ENCODE measurements at places on chromosomes 16 and 17. TPM values are rescaled to one million over a fixed set of nuclear protein-coding genes. Genes with fewer than 3 reads are reported as not detected.

Gene ARL5C
- total RNA-seq, result not detected

Gene ZG16
- total RNA-seq, result not detected

- no peak for DNase-seq
Observed at GRCh38 chr16:12906271-12906670, 4.9 kb downstream of the SHISA9 start.

DNA sequence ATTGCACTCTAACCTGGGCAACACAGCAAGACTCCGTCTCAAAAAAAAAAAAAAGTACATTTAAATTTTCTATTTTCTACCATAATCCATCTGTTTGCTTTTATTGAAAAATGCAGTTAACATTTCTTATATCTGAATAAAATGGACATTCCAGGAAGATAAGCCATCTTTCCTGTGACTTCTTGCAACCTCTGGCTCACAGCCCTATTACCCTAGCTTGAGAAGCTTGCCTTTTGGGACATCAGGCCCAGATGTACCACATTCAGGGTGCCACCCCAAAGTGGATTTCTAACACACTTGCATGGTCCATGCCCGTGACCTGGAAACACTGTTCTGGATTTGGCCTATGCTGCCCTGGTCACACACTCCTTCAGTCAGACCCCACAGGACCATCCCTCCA is 30.1 kb upstream of the DDX52 start:
- no peak for DNase-seq

- DNase-seq, result no peak
Observed at GRCh38 chr17:20074001-20074400, 64.8 kb downstream of the SPECC1 start.

GRCh38 chr17:76268015-76268749 is 3.0 kb downstream of the UBALD2 start:
- DNase-seq, result no peak

- no peak for DNase-seq
Observed at GRCh38 chr16:19093631-19094541, 19.9 kb upstream of the ITPRIPL2 start.

Gene KCNJ12
- total RNA-seq, result 5.9 TPM

DNA sequence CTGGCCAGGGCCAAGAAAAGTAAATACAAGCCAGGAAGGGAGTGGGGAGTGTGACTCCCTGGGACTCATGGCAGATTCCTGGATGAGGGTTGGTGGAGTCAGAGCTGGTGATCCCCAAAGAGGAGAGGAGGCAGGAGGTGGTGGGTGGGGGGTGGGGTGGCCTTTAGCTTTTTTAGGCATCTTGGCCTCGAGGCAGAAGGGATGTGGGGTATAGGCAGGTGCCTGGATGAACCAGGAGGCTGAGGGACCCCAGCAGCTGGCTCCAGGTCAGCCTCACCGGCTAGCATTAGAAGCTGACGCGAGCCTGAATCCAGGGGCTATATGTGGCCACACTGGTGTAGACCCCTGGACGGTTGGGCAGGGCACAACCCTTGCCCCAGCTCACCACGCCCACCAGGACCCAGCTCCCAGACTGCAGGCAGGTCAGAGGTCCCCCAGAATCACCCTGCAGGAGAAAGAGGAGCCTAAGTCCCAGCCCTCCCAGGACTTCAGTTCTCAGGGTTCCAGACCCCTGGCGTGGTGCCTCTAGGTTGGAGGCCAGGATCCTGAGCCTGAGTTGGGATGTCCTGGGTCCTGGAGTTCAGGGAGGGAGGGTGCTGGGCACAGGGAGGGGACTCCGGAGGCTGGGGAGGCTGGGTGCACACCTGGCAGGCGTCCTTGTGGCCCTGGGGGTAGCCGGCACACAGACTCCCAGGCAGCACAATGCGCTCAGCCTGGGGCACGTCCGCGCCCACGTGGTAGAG is 2.8 kb downstream of the PRSS33 start:
- DNase-seq, result no peak

GRCh38 chr16:56915336-56916119 is 16.4 kb upstream of the HERPUD1 start:
- DNase-seq, result no peak

Gene TOB1
- total RNA-seq, result 12.6 TPM

Gene KRT40
- total RNA-seq, result not detected

Gene NLRC3
- total RNA-seq, result not detected

DNA sequence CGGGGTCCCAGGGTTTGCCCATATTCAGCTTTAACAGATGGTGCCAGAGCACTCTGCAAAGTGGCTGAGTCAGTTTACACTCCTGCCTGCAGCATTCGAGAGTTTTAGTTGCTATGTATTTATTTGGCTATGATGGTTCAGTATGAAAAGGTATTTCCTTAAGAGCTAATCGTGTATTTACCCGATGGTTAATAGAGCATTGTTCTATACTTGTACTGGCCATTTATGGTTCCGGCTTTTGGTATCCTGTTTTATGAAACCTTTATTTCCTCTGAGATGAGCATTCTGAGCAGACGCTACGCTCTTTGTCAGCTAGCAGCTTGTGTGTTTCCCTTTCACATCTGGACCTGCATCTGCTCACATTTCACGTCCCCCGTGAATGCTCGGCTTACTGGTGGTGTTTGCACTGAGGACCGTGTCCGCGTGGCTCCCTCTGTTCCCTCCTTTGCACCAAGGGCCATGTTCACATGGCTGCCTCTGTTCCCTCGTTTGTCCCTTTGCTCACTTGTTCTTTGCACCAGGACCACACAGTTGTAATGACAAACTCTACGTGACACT is 149.1 kb upstream of the CHMP6 start:
- DNase-seq, result no peak

Gene JPH3
- 1.9 TPM for total RNA-seq

Gene SMIM22
- total RNA-seq, result 37.0 TPM

- DNase-seq, result no peak
Observed at GRCh38 chr17:72404872-72405271, 284.1 kb downstream of the SOX9 start.

Gene TRIM25
- total RNA-seq, result 115 TPM

DNA sequence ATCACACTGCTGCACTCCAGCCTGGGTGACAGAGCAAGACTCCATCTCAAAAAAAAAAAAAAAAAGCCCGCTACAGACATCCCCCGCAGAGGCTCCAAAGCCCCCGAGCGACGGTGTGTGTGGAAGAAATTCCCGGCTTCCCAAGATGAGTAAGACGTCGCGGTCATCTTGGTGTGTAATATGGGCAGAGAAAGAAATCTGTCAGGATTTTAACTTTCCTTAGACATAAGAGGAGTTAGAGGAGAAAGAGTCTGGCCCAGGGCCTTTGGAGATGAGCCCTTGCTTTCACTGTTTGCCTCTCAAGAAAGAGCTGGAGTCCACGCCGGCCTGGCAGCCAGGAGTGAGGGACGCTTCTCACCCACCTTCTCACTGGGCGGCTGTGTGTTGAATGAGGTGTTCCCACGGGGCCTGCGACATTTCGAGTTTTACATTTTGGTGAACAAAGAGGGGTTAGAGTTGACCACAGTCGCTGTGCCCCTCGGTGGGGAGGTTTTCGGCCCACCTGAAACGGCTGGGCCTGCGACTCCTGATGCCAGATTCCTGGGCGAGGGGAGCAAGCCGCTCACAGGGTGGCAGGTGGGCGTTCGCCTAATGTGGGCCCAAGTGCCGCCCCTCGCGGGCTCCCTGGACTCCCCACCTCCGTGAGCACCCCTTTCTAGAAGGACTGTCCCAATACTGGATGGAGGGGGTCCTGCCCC is 17.9 kb downstream of the C1QTNF1 start:
- DNase-seq, result no peak

DNA sequence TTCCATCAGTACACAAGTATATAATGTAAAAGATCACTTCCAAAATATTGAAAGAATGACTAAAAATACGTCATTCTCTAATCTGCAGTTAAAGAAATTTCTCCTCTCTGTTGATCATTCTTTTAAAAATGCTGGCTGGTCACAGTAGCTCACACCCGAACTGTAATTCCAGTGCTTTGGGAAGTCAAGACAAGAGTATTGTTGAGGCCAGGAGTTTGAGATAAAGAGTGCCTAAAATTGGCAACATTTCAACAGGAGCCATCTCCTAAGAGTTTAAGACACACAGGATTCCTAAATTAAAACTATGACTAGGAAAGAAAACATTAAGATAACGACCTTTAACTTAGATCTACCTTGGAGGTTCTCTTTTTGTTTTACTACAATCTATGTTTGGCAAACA is 4.5 kb upstream of the USP32 start:
- DNase-seq, result no peak

GRCh38 chr17:28484296-28484695 is 10.9 kb downstream of the SLC13A2 start:
- no peak for DNase-seq

- no peak for DNase-seq
Observed at GRCh38 chr17:73541111-73541510, 103.1 kb downstream of the SDK2 start.

DNA sequence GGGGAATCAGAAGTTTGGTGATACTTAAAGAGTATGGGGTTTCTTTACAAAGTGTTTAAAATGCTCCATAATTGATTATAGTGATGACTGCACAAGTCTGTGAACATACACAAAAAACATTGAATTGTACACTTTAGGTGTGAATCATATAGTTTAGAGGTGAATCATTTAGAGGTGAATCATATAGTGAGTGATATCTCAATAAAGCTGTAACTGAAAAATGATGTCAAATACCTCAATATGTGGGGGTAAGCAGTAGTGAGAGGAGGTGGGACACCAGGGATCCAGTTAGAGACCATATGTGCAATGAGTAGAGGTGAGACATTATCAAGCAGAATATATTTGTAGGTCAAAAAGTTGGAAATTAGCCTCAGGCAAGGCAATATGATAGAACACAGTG is 264.5 kb downstream of the PMP22 start:
- no peak for DNase-seq

GRCh38 chr17:60158751-60159478 is 9.1 kb downstream of the CA4 start:
- no peak for DNase-seq

Gene SLC35G6
- total RNA-seq, result not detected

- no peak for DNase-seq
Observed at GRCh38 chr17:29401258-29401657, 11.1 kb downstream of the TAOK1 start.

GRCh38 chr16:70770626-70771552 is 30.1 kb downstream of the VAC14 start:
- DNase-seq, result no peak

Gene SDK2
- 1.6 TPM for total RNA-seq

GRCh38 chr16:27779641-27780164 is 229.8 kb downstream of the KATNIP start:
- DNase-seq, result no peak

Gene CHD9
- 26.2 TPM for total RNA-seq

- DNase-seq, result no peak
Observed at GRCh38 chr16:140175-140857, 1.8 kb upstream of the NPRL3 start.

DNA sequence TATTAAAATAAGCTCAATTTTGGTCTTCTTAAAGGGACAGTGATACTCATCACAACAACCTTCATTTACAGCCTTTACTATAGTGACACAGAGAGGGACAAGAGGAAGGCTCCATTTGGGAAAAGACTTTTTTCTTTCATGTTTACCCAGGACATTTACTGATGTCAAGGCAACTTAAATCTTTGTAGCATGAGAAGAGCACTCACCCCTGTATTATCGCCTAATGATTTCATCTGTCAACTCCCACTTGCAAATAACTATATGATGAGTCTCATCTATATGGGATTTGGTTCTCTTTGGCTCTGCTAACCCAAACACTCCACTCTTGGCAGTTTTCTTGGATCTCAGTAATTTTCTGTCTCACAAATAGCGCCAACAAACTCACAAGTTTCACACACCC is 24.1 kb downstream of the BLMH start:
- DNase-seq, result no peak

DNA sequence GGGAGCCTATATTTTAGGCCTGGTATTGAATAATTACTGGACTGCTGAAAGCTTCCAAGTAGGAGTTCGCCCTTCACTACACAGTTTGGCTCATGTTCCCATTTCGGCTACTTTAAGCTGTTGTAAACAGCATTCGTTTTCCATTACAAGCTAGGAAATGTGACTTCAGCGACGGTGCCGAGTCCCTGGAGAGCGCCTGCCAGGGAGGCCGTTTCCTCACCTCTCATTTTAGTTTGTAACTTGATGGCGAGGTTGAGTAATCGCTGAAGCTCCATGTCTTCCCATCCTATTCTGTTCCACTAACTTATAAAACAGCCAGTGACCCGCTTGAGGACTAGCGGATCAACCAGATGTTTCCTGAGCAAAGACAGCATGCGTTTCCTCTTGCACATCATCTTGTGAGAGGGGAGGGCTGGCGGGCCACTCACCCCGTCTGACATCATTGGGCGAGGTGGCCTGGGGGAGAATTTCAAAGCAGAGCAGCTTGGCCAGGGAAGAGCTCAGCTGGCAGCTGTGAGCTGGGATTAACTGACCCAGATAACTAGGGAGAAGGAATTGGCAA is 32.9 kb downstream of the PCTP start:
- DNase-seq, result no peak

Gene ANKRD40CL
- total RNA-seq, result not detected

Gene KRTAP4-6
- total RNA-seq, result not detected

DNA sequence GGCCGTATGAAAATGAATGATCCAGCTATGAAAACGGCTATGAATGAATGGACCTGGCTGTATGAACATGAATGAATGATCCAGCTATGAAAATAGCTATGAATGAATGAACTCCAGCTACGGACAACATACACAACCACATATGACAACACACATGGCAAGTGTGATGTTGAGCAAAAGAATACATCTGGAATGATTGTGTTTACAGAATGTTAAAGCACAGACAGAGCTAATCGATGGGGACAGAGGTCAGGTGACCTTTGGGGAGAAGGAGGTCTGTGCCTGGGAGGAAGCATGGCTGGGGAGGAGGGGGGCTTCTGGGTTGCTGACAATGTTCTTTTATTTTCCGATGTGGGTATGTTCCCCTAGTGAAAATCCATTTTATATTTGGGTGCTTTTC is 174.0 kb upstream of the WSCD1 start:
- no peak for DNase-seq

- DNase-seq, result no peak
Observed at GRCh38 chr16:14070555-14070876, 603 bp upstream of the MRTFB start.

Gene ORMDL3
- 37.9 TPM for total RNA-seq

- DNase-seq, result no peak
Observed at GRCh38 chr17:6558932-6559752, 2.8 kb upstream of the PITPNM3 start.

DNA sequence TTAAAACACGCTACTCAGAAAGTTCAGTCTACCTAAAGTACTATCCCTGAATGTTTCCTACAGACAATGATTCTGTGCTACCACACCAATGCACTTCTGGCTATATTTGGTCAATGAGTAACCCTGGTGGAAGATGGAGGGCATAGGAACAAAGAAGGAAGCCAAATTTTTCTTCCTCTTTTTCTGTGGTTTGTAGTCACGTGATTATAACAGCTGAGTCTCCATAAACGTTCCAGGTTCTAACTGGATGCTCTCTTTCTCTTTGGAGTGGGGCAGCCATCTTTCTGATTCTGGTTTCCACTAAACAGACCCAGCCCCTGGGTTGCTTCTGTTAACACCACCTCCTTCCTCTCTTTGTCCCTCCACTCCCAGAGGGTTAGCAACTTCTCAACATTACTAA is 274.9 kb downstream of the CDH11 start:
- DNase-seq, result no peak

GRCh38 chr16:58904291-58904690 is 170.2 kb upstream of the GOT2 start:
- no peak for DNase-seq

- DNase-seq, result no peak
Observed at GRCh38 chr17:59436900-59437299, 105.4 kb downstream of the YPEL2 start.

- no peak for DNase-seq
Observed at GRCh38 chr16:2811703-2812471, 5.2 kb upstream of the PRSS21 start.

- DNase-seq, result no peak
Observed at GRCh38 chr17:37513711-37514110, 24.0 kb downstream of the DUSP14 start.

All from kidney epithelial cell (primary cell).